ENCODE measurements at places on chromosomes 1 and 21.

- no peak for DNase-seq
Measured at GRCh38 chr1:246658567-246658966, 65.6 kb upstream of the SCCPDH start.

DNA sequence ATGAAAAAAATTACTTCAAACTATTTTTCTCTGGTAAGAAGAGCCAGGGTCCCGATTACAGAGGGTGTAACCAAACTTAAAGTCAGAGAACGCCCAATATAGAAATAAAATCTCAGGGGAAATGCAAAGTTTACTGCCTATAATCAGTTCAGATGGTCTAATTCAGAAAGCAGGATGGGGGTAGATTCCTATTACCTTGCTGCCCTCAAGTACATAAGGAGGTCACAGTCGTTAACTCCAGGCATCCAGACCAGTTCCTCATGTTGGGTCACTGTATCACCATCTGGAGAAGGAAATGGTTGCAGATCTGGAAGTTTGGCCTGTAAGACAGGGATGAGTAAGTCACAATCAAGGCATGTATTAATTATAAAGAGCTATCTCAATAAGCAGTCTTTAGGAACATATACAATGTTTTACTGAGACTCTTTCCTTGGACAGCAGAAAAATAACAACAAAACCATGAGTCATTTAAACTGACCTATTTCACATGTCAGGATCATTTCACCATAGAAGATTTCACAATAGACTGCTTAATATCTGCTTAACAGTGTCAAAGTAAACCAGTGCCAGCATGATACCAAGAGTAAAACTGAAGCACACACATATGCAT lies 179.4 kb downstream of the SLC45A1 start:
- no peak for DNase-seq

- no peak for DNase-seq
Measured at GRCh38 chr1:32094746-32095521, 12.9 kb upstream of the KPNA6 start.

- no peak for DNase-seq
Measured at GRCh38 chr21:30942192-30942591, 60.8 kb upstream of the KRTAP11-1 start.

DNA sequence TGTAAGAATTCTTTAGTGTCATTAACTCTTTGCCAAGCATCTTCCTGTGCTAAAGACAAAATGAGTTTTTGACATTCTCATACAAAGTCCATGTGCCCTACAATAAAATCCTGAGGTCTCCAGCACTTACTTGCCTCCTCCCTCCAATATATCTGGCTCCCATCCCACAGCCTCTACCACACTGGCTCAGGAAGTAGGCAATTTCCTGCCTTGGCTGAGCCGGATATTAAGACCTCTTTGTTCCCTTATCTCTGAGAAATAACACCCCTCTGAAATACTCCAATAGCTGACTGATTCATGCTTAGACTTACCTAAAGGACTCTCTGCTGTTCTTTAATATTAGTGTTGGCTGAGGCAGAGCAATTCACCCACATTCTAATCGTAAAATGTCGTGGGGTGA lies 37.6 kb upstream of the GORAB start:
- no peak for DNase-seq

- DNase-seq: peak; percentile 34
Measured at GRCh38 chr1:200535605-200536004, 84.9 kb downstream of the KIF14 start.

DNA sequence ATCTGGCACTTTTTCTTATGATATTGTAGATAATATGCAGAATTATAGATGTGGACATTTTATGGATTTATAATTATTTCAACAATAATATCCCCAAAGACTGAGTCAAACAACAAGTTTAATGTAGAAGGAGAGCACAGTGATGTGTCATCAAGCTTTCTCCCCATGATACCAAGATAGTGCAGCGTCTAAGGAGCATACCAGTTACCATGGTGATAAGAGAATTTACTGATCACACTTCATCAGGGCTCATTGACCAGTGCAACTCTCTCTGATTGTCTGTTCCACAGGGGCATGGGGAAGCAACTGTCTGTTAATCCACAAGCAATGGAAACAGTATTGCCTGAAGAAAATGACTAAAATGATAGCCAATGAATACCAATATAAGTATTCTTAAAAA lies 209.6 kb upstream of the DPYD start:
- no peak for DNase-seq

GRCh38 chr1:17162941-17163340 lies 42.0 kb upstream of the PADI1 start:
- DNase-seq: no peak

GRCh38 chr1:243364330-243364729 lies 108.5 kb downstream of the SDCCAG8 start:
- DNase-seq: no peak

- DNase-seq: no peak
Measured at GRCh38 chr1:204756811-204757210, 71.3 kb upstream of the LRRN2 start.

Data from activated CD4-positive, alpha-beta T cell treated with anti-CD3 and anti-CD28 coated beads, Interleukin-10, Interleukin-2, amounts not matched to agents 100 ng/mL and 50 ng/mL, durations not matched to agents 16 hours and 8 hours (primary cell).